H1 (cell line): ENCODE measurements at places on chromosomes 3 and 15.

GRCh38 chr3:67325231-67325630 lies 327.1 kb downstream of the KBTBD8 start:
- H3K36me3 ChIP-seq = no peaks in the 10 kb centered on the region
- no peak overlapping the region for H3K27ac ChIP-seq
- H3K4me3 ChIP-seq = no peak overlapping the region
- H3K4me1 ChIP-seq = no peaks in the 10 kb centered on the region
- DNase-seq = no peak

DNA sequence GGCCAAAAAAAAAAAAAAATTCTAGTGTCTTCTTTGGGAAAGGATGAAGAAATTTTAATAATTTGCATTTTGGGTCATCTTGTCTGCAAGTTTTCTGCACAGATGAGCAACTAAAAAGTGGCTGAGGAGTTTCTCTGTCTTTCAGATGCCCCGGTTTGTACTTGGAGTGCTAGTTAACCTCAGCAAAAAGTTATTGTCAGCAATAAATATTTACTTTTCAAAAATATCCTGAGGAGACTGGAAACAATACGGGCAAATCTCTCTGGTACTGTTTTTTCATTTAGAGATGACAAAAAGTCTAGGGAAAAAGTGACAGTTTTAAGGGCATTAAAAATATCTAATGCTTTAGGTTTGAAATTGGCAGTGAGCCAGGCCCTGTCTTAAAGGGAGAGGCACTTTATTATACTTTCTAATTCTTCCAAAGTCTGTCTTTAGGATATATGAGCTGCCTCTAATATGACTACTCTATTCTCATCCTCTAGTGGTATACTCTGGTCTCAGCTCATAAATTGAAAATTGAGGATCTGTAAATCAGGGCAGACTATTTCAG lies 436.0 kb upstream of the NR2F2 start:
- H3K27ac ChIP-seq = no peak overlapping the region
- DNase-seq = no peak
- H3K4me3 ChIP-seq = no peak overlapping the region
- H3K27me3 ChIP-seq = no peaks in the 10 kb centered on the region

DNA sequence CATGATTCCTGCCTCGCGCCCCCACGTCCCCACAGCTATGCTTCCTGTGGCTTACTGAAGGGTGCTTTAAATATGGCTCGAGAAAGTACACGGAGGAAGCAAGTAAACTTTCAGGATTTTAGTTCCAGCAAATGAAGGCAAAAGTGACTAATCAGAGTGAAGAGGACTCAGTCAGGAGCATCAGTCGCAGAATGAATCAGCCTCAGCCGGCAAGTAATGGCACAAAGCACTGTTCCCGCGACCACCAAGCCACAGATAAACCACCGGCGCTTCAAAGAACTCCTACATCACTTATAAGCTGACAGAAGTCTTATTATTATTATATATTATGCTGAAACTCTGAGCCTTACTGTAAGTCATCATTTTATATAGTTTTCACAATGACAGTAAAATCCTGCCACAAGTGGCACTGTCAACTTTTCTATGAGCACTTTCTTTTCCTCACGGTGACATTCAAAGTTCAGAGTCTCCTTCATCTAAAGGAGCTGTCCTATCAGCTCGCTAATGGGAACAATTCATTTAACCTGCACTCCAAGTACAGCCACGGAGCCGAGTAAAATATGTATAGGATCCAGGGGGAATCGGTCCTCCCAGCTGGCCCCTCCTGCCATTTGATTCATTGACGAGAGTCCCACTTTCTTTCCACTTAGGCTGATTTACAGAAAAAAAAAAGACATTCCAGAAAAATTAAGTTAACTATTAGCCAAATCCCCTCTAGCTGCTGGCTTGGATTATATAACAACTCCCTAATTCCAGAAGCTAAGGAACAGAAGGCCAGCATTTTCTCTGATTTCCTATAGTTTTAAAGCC lies 217.0 kb upstream of the ICE2 start:
- no peaks in the 10 kb centered on the region for H3K4me1 ChIP-seq
- no peaks in the 10 kb centered on the region for H3K36me3 ChIP-seq
- H3K4me3 ChIP-seq = no peak overlapping the region
- no peak for DNase-seq

DNA sequence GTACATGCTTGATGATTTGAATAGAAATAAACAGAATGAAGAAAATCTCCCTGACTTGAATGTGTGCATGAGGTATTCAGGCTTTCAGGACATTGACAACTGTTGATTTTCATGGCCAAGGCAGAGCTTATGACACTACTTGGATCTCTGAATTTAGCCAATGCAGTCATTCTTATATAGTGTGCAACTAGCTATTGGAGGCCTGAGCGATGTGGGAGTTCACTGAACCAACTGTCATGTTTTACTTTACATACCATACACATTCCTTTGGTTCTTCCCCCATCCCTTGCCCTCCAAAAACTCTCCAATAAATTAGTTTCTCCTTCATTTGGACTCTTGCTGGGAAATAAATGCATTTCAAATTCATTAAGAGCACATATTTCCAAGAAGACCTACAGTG lies 460.4 kb downstream of the RBMS3 start:
- H3K4me1 ChIP-seq = peaks cover 7% of the 10 kb centered on the region; the same call in 1 of the 2 replicates
- H3K27ac ChIP-seq = no peak overlapping the region
- DNase-seq = no peak
- no peak overlapping the region for H3K4me3 ChIP-seq
- H3K27me3 ChIP-seq = no peaks in the 10 kb centered on the region

DNA sequence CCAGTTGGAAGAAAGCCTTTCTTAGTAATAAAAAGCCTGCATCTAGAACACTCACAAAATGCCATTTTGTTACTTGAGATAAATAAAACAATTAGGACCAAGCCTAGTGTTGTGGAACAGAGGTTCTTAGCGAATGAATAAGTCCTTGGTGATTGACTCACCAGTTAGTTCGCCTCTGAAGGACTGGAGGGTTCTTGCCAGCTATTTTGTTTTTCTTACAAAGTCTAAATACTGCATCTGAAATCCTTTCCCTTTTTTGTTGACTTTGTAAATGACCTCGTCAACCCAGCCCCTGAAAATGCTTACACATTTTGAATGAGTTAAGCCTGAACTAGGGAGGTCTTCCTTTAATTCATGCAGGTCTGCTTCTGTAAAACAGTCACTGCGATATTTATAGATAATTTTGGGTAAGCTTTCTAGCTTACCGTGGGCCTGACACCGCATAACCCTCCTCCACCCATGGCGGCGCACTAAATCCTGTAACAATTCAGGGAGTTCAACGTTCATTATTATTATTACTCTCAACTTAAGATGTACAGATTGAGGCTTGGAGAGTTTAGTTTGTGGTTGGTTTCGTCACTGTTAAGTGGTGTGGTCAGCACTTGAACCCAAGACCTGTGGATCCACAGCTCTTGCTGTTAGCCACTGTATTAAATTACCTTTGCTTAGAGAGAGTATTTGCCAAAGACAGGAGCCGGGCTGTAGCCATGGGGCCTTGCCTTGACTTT lies 45.0 kb upstream of the SACM1L start:
- H3K27ac ChIP-seq = no peak overlapping the region
- H3K36me3 ChIP-seq = no peaks in the 10 kb centered on the region
- no peak overlapping the region for H3K4me3 ChIP-seq
- no peak for DNase-seq
